ENCODE measurements at places on chromosomes 1 and 21.

- no peak for DNase-seq
These were observed 119.6 kb downstream of the HUNK start for GRCh38 chr21:31992391-31992790.

DNA sequence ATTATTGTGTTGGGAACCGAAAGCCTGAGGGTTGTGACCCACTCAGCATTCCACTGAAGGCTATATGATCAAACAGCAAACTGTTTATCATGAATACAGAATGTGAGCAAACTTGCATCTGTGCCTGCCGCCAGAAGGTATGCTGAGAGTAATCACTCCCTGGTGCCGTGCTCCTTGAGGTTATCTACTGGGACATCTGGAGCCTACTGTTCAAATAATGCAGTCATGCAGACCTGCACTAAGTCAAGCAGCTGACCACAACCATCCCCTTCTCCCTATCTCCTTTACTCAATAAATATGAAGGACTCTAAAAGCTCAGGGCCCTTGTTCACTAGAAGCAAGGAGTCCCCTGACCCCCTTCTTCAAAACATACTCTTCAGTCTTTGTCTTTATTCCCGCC, 13.5 kb downstream of the GSTM5 start:
- DNase-seq = no peak

DNA sequence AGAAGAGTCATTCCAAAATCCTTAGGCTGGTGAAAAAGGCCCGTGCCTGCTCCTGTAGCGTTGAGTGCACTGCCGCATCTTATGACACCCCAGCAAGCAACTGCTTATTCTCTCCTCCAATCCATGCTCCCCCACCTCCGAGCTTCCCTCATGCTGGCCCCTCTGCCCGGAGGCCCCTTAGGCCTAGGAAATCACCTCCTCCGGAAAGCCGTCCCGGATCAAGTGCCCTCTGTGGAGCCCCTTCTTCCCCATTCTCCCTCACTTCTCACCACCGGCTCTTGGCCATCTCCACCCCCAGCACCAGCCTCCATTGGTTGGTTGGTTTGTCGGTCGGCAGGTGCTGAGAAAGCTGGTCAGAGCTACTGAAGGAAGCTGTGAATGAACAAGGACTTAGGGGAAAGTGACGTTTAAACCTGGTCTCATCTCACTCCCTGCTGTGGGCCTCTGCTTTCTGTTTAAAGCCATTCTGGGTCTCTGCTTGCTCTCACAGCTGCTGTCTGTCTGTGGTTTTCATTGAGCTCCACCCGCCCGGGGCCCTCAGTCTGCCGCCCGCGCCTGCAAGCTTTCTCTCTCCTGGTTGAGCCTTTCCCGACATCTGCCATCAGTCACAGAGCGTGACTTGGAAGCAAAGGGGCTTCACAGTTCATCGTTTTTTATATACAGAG, 122.2 kb downstream of the KCNN3 start:
- peak; percentile 8 for DNase-seq

DNA sequence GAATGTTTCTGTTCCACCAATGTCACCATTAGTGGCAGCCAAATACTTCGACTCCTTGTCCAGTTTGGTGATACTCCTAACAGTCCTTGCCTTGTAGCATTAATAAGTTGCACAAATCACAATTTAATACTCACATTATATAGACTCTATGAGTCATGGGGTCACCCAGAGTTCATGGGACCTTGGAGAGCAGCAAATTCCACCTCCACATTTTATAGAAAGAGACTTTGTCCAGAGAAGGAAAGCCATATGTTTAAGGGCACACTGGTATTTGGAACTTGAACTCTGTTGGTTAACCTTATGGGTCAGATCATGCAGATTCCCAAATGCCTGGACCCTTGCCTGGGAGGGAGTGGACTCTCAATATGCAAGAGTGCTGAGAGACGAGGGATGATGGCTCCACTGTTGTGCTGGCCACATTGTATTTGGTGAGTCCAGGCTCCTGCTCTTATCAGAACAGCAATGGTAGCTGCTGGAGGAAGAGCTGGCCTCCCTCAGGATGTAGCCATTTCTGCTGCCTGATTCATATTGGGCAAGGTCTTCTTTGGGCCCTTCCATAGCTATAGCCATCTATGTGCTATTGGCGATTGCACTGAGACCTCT, 30.6 kb downstream of the DNAJC6 start:
- no peak for DNase-seq

DNA sequence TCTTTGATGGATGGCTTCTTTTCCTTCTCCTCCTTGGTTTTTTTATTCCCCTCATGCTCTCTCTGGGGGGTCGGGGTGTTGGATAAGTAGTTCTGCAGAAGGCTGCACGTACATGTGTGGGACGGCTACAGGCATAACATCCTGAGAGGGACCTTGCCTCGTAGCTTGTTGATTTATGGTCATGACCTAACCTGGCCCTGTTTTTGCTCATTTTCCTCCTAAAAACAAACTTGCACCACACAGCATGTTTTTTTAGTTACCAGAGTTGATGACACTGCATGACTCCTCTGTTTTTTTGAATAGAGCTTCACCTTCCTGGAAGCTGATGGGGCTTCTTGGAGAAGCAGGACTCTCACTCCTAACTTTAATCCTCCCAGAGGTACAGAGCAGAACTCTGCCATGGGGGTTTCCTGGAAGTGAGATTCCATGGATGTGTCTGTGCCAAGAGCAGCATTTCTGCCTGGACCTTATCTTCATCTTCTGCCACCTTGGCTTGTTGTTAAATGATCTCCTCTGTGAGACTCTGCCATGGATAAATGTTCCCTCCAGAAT, 114.7 kb downstream of the PAPPA2 start:
- no peak for DNase-seq

- DNase-seq = no peak
These were observed 91.9 kb downstream of the IGSF21 start for GRCh38 chr1:18199462-18199861.

All from naive B cell (primary cell).